Stimulated activated CD4-positive, alpha-beta T cell treated with anti-CD3 and anti-CD28 coated beads, Interleukin-15, amount 100 ng/mL, for 24 hours (primary cell): ENCODE measurements at places on chromosomes 13 and 19.

DNA sequence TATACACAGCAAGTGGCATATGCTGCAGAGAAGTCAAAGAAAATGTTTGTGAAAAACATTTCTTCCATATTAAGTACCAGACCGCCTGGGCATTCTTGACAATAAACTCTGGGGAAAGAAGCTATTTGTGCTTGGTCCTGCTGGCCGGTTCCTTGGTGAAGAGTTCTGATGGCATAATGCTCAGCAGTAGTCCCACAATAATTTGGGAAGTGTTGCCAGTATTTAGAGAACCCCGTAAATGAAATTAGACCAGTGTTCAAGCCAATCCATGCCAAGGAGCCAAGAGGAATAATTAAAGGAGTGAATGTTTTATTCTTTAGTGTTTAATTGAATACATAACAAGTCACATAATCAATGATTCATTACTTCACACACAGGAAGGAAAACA, 6.3 kb downstream of the KCTD12 start:
- DNase-seq, result no peak

DNA sequence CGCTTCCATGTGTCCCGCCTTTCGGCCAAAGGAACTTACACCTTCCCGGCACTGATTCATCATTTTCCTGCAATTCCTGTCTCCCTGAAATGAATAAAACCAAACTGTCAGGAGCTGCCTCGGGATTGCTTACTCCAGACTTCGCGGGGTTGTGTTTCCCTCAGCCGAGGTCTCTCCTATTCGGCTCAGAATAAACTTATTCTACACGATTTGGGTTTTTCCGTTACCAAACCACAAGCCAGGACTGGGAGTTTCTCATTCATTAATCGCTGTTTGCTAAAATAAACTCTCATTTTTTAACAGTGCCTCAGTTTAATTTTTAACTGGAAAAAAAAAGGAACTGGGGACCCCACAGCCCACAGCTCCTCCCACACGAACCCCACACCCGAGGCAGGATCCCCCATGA, 667 bp downstream of the ZNF878 start:
- DNase-seq, result no peak

DNA sequence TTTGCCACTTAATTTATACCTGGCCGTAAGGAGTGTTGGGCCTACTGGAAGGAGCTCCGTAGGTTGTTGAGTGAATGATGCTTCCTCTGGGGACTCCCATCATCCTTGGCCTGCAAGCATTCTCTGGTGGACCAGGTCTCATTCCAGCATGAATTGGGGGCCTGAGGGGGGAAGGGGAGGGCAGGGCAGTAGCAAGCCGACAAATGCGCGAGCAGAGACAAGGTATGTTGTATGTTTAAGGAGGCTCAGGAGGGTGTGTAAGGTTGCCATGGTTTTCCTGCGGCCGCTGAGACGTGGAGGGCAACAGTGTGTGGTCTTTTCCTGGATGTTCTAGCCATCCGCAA, 749 bp downstream of the ZNF264 start:
- no peak for DNase-seq

- no peak for DNase-seq
Observed at GRCh38 chr19:34403784-34404108, 453 bp upstream of the PDCD2L start.

GRCh38 chr13:105410602-105411001, 1124.9 kb downstream of the EFNB2 start:
- peak; percentile 40 for DNase-seq

GRCh38 chr19:12642506-12642905, 24.0 kb downstream of the MAN2B1 start:
- no peak for DNase-seq

GRCh38 chr19:12705654-12706331, 9.4 kb upstream of the FBXW9 start:
- DNase-seq, result no peak

GRCh38 chr19:21402303-21402985, 5.5 kb downstream of the ZNF493 start:
- DNase-seq, result no peak

GRCh38 chr13:36313047-36313969, 15.7 kb upstream of the CCDC169 start:
- DNase-seq, result no peak

- no peak for DNase-seq
Observed at GRCh38 chr13:37364007-37364406, 234.6 kb downstream of the POSTN start.

- no peak for DNase-seq
Observed at GRCh38 chr13:25335856-25336255, 34.4 kb downstream of the NUP58 start.

DNA sequence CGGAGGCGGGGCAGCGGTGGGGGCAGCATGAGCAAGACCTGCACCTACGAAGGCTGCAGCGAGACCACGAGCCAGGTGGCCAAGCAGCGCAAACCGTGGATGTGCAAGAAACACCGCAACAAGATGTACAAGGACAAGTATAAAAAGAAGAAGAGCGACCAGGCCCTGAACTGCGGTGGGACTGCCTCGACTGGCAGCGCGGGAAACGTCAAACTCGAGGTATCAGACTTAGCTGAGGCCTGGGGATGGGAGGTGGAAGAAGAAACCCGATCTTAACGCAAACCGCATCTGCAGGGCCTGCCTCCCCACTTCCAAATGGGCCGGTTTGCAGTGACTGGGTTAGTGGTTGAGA, 693 bp downstream of the RFXAP start:
- DNase-seq, result peak; percentile 53
